ENCODE measurements at places on chromosomes 5 and 9. TPM values are rescaled to one million over a fixed set of nuclear protein-coding genes. Genes with fewer than 3 reads are reported as not detected.

DNA sequence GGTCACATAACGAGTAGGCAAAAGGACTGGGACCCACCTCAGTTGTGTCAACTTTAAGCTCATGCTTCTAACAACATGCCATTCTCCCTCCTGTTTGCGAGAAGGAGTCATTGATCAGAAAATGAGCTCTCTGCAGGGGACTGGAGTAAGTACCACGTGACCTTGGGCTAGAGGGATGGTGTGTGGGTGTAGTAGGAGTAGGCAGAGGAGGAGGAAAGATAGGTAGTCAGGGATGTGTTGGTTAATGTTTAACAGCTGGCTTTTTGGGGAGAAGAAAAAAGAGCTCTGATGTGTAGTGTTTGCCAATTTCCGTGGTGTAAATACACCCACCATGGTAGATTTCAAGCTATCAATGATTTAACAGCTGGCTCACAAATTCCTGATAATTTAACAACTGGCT, 160.3 kb upstream of the TBC1D2 start:
- no peak for DNase-seq

The ASPN gene
- total RNA-seq = 3.9 TPM

DNA sequence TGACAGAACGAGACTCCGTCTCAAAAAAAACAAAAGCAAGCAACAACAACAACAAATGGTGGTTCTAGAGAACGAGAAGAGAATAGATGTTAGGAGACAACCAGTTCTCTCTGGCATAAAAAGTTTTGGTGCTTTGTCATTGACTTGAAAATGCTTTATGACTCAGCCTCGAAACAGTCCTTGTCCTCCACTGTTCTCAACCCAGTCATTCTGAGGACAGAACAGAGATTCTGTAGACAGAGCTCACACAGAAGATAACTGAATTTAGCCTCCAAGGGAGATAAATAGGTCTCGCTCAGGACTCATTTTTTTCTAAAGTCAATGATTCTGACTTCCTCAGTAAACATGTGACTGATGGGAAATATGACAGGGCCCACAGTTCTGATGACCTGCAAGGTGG, 76.0 kb upstream of the FSTL4 start:
- DNase-seq = no peak

- no peak for DNase-seq
These were observed 22.3 kb upstream of the RHOBTB3 start for GRCh38 chr5:95708876-95709275.

The PCDHA1 gene
- not detected for total RNA-seq

The MAMDC4 gene
- 1.7 TPM for total RNA-seq

DNA sequence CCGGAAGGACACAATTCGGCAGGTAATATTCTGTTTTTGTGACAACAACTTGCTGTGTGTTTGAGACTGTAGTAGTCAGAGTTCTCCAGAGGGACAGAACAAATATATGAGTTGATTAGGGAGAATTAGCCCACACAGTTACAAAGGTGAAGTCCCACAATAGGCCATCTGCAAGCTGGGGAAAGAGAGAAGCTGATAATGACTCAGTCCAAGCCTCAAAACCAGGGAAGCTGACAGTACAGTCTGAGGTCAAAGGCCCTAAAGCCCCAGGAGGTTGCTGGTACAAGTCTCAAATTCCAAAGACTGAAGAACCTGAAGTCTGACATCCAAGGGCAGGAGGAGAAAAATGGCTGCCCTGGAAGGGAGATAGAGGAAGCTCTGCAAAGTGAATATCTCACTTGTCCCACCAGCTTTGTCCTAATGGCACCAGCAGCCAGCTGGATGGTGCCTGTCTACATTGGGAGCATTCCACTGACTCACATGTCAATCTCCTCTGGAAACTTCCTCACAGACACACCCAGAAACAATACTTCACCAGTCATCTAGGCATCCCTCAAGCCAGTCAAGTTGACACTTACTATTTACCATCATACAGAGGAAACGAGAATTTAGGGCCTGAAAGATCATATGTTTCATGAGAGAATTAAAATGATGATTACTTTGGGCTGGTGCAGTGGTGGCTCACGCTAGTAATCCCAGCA, 36.3 kb upstream of the CTXN3 start:
- DNase-seq = no peak

DNA sequence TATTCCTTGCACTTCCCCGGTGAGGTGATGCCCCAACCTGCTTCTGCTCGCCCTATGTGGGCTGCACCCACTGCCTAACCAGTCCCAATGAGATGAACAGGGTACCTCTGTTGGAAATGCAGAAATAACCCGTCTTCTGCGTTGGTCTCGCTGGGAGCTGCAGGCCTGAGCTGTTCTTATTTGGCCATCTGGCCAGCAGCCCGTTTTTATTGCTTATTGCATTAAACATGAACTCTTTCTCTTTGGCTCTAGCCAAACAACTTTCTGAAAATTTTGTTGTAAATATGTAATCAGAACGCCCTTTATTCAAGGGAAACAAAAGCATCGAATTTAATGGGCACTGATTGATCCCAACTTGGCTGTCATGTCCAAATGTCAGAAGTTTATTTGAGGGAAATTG, 124.7 kb upstream of the FTMT start:
- no peak for DNase-seq

DNA sequence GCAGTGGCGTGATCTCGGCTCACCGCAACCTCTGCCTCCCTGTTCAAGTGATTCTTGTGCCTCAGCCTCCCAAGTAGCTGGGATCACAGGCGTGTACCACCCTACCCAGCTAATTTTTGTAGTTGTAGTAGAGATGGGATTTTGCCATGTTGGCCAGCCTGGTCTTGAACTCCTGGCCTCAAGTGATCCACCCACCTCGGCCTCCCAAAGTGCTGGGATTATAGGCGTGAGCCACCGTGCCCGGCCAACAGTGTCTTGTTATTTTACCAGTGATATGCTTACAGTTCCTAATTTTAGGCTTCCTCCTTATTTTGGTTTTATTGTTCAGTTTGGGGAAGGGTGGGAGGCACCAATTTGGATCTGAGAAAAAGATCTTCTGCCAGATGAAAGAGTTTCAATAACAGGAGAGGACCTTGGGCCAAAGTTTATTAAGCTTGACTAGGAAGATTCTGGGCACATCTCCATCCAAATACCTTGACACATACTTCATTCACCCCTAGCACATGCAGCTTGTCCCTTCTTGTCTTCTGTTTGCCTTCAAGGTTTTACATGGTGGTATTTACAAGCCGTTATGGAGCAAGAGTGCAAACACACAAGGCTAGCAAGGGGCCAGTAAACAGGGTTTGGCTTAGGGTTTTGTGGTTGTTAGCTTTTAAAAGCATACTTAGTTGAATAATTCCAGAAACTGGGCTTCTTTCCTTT, 168.1 kb upstream of the DMRT1 start:
- DNase-seq = no peak
